Chondrocyte (in vitro differentiated cells): ENCODE measurements at places on chromosomes 4 and X.

DNA sequence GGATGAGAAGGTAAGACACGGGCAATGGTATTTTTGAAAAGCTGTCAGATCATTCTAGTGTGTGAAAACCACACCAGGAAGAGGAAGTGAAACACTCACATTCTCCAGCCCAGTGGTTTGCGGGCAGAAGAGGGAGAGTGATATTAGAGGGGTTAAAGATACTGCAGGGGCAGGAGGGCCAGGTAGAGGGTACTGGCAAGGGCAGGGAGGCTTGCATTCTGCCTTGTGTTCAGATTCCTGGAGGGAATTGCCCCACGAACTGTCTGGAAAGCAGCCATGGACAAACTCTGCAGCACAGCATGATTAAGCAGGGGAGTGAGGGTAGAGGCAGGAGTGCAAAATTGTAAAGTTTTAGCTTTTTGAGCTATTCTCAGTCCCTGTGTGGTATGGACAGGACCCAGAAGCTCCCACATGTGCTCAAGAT lies 30.9 kb downstream of the NIPAL1 start:
- H3K27ac ChIP-seq, result no peak overlapping the region
- DNase-seq, result no peak
- H3K27me3 ChIP-seq, result peaks cover 33% of the 10 kb centered on the region

- peaks cover 19% of the 10 kb centered on the region for H3K4me1 ChIP-seq
- no peak overlapping the region for H3K27ac ChIP-seq
- no peaks in the 10 kb centered on the region for H3K36me3 ChIP-seq
- no peak for DNase-seq
- no peak overlapping the region for H3K4me3 ChIP-seq
Measured at GRCh38 chr4:52555356-52555716, 103.8 kb downstream of the USP46 start.

- H3K27me3 ChIP-seq, result peaks cover 16% of the 10 kb centered on the region
- no peaks in the 10 kb centered on the region for H3K36me3 ChIP-seq
- no peaks in the 10 kb centered on the region for H3K4me1 ChIP-seq
- H3K27ac ChIP-seq, result no peak overlapping the region
- H3K4me3 ChIP-seq, result no peak overlapping the region
Measured at GRCh38 chr4:104064646-104065577, 345.1 kb upstream of the TACR3 start.

DNA sequence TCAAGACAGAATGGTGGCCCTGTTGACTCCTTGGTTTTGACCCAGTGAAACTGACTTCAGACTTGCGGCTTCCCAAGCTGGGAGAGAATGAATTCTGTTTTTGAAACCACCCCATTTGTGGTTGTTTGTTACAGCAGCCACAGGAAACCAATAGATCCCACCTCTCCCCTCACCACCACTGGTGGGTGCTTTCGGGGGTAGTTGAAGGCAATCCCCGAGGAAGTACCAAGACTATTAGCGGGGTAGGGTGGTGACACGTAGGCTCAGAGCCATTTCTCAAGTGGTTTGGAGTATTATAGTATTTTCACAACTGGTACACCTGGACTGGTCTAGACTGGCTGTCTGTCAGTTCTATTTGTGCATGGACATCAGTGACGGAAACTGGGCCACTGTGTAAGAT lies 189.1 kb upstream of the RBPJ start:
- peaks cover 2% of the 10 kb centered on the region for H3K27me3 ChIP-seq
- H3K27ac ChIP-seq, result no peak overlapping the region
- no peaks in the 10 kb centered on the region for H3K4me1 ChIP-seq
- H3K4me3 ChIP-seq, result no peak overlapping the region
- H3K36me3 ChIP-seq, result no peaks in the 10 kb centered on the region

GRCh38 chr4:187598196-187598595 lies 397.4 kb upstream of the ZFP42 start:
- H3K27ac ChIP-seq, result peak overlapping the region; percentile 74
- no peaks in the 10 kb centered on the region for H3K27me3 ChIP-seq
- peaks cover 44% of the 10 kb centered on the region for H3K4me1 ChIP-seq

GRCh38 chrX:46788902-46789301 lies 30.0 kb upstream of the SLC9A7 start:
- H3K4me1 ChIP-seq, result peaks cover 16% of the 10 kb centered on the region
- no peak overlapping the region for H3K4me3 ChIP-seq
- DNase-seq, result no peak

- peaks cover 2% of the 10 kb centered on the region for H3K36me3 ChIP-seq
- H3K4me3 ChIP-seq, result no peak overlapping the region
- no peak for DNase-seq
- H3K27ac ChIP-seq, result no peak overlapping the region
- H3K27me3 ChIP-seq, result no peaks in the 10 kb centered on the region
Measured at GRCh38 chrX:63258144-63258543, 93.0 kb downstream of the SPIN4 start.

GRCh38 chrX:150502979-150503897 lies 65.2 kb upstream of the MTM1 start:
- H3K27ac ChIP-seq, result no peak overlapping the region
- no peak overlapping the region for H3K4me3 ChIP-seq
- no peaks in the 10 kb centered on the region for H3K27me3 ChIP-seq

DNA sequence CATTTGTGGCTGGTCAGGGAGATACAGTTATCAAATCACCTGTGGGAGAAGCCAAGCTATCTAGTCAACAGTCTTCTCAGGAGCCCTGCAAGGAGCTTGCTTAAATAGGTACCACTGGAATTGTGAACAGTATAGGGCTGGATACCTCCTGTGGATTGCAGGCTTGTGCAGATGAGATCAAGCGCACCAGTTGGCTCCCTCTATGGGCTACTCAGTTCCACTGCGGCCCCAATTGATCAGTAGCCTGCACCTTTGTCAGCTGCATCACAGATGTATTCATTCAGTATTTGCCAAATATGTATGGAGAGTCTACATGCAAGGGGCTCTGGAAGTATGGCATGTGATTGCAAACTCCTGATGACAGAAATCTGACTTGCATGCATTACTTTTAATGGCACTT lies 28.6 kb downstream of the TEX13A start:
- peaks cover 3% of the 10 kb centered on the region for H3K27me3 ChIP-seq
- H3K4me1 ChIP-seq, result no peaks in the 10 kb centered on the region
- no peaks in the 10 kb centered on the region for H3K36me3 ChIP-seq
- no peak overlapping the region for H3K27ac ChIP-seq
- H3K4me3 ChIP-seq, result no peak overlapping the region

DNA sequence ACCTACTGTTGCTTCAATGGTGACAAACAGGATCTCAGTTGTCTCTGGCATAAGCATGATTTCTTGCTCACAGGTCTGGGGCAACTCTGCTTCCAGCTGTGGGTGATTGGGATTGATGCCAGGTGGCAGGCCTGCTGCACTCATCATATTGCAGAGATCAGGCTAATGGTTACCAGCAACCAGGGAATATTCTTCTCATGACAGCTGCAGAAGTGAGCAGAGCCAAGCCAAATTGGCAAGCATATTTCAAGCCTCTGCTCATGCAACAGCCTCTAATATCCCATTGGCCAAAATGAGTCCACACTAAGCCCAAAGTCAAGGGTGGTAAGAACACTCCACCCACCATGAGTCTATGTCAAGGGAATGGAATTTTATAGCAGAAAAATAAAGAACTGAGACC lies 26.7 kb upstream of the TBC1D19 start:
- peaks cover 21% of the 10 kb centered on the region for H3K4me1 ChIP-seq
- H3K27ac ChIP-seq, result peak overlapping the region; percentile 83
- no peaks in the 10 kb centered on the region for H3K27me3 ChIP-seq
- no peak overlapping the region for H3K4me3 ChIP-seq
- peaks cover 15% of the 10 kb centered on the region for H3K36me3 ChIP-seq

GRCh38 chr4:79833857-79834256 lies 239.2 kb downstream of the ANTXR2 start:
- H3K27ac ChIP-seq, result no peak overlapping the region
- peaks cover 23% of the 10 kb centered on the region for H3K27me3 ChIP-seq
- no peaks in the 10 kb centered on the region for H3K36me3 ChIP-seq
- H3K4me1 ChIP-seq, result no peaks in the 10 kb centered on the region
- DNase-seq, result no peak
- H3K4me3 ChIP-seq, result no peak overlapping the region

DNA sequence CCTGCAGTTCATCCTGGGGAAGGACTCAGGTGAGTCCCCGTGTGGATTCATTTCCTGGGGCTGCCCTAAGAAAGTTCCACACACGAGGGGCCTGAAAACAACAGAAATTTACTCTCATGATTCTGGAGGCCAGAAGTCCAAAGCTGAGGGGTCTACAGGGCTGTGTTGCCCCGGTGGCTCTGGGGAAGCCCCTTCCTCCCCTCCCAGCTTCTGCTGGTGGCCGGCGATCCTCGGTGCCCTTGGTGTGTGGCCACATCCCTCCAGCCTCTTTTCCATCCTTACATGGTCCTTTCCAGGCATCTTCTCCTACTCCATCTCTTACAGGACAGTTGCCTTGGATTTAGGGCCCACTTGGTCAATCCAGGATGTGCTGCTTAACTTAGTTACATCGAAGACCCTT lies 15.1 kb downstream of the SH3BP2 start:
- no peak for DNase-seq
- peaks cover 46% of the 10 kb centered on the region for H3K4me1 ChIP-seq
- H3K27ac ChIP-seq, result no peak overlapping the region
- no peak overlapping the region for H3K4me3 ChIP-seq
- H3K27me3 ChIP-seq, result no peaks in the 10 kb centered on the region

GRCh38 chr4:38320343-38320695 lies 343.7 kb upstream of the KLF3 start:
- no peaks in the 10 kb centered on the region for H3K36me3 ChIP-seq
- no peaks in the 10 kb centered on the region for H3K27me3 ChIP-seq
- H3K4me3 ChIP-seq, result no peak overlapping the region
- H3K27ac ChIP-seq, result peak overlapping the region; percentile 88
- DNase-seq, result no peak

DNA sequence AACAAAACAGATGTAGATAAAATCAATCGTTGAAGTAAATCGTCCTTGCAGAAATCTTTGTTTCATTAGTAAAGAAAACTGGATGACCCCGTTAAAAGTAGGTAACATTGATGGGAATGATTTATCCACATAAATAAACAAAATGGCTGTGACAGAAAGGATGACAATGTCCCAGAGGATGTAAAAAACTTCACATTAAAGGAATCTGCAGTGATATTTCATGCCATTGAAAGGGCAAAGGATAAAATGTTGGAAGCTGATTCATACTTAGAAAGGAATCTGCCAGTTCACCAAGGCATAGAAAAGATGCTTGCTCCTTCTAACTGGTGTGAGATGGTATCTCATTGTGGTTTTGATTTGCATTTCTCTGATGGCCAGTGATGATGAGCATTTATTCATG lies 24.2 kb upstream of the EPGN start:
- H3K27me3 ChIP-seq, result no peaks in the 10 kb centered on the region
- no peaks in the 10 kb centered on the region for H3K36me3 ChIP-seq
- no peak overlapping the region for H3K4me3 ChIP-seq
- H3K4me1 ChIP-seq, result peaks cover 13% of the 10 kb centered on the region
- no peak overlapping the region for H3K27ac ChIP-seq
